ENCODE measurements at places on chromosomes 12 and 14.

DNA sequence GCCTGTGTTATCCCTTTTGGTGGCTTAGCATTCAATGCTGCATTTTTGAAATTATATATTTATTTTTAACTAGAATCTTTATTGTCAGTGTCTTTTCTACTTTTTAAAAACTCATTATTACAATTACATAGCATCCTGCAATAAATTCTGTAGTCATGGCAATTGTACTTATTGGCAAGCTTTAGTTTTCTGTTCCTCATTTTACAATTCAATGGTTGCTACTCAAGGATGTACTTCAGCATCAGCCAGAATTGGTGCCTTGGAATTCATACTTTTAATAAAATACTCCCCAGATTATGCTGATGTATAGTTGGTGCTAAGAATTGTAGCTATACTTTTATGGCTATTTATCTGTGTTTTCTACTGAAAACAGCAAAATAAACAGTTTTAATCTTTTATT, 1756.8 kb upstream of the SEL1L start:
- DNase-seq, result no peak

- DNase-seq, result peak; percentile 87
These were observed 93.8 kb downstream of the RFLNA start for GRCh38 chr12:124388679-124389137.

DNA sequence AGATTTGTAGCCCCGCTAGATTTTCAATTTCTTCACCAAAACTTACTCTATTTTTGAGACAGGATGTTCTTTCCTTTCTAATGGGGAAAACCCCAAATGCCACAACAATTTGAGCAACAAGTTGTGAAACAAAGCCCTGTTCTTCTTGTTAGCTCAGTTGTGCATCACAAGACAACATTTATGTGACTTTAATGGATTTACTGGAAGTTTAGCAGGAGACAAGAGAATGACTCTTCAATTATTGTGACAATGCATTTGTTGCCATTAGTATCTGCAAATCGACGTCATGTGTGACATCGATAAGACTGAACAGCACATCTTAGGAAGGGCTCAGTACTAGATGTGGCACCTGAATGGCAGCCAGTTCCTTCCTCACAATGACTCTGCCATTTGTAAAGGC, 1028.9 kb upstream of the TMEM132C start:
- no peak for DNase-seq

- DNase-seq, result peak; percentile 6
These were observed 122.5 kb upstream of the COCH start for GRCh38 chr14:30751646-30752416.

GRCh38 chr12:92929983-92930382, 888 bp upstream of the EEA1 start:
- peak; percentile 22 for DNase-seq

GRCh38 chr12:69247268-69248018, 8.1 kb downstream of the CPSF6 start:
- DNase-seq, result no peak

DNA sequence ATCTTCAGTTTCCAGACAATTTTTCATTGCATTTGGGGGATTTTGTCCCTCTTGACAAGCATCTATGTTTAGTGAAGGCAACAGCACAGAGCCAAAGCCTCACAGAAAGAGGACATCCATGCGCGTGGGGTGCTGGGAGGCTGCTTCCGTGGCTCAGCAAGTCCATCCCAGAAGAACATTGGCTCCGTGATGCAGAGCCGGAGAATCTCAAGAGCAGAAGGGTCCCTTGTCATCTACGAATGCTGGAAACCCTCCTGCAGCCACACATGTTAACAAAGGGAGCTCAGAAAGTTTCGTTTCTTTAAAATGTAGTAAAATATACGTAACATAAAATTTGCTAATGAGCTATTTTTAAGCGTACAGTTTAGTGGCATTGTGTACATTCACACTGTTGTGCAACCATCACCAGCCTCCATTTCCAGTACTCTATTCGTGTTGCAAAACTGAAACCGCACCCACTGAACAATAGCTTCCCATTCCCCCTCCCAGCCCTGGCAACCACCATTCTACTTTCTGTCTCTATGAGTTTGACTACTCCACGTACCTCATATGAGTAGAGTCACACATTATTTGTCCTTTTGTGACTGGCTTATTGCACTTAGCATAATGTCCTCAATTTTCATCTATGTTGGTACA, 185.9 kb downstream of the TTC7B start:
- no peak for DNase-seq

DNA sequence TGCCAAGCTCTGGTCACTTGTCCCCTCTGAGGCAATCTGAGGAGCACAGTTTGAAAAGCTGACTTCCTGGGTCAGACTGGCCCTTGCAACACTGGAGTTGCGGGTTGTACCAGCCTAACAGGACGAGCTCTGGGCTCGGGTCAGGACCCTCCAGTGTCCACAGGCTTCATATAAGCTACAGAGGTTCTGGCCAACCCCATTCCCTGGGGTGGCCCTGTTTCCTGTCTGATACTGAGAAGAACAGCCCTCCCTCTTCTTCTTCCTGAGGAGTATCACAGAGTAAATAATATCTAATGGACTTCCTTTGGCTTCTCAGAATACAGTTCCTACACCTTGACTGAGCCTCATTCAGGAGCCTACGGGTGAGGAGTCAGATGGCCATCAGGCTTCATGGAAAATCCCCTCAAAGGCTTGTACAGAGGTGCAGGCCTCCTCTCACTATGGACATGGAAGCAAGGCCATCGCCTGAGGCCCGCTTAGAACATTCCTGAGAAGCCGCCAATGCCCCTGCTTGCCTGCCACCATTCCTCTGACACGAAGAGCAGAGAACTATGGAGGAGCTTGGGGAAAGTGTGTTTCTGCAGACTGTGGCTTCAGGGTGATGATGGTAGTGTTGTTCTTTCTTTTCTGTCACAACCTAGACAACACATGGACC, 28.5 kb upstream of the ANO2 start:
- DNase-seq, result no peak

GRCh38 chr12:85874031-85874461, at the start of gene NTS:
NTS (plus strand) TSS chr12:85874295; CDS start chr12:85874404, 109 bp downstream.
- peak; percentile 57 for DNase-seq

All from ELR (cell line).